ENCODE measurements at places on chromosomes 11 and 22.

DNA sequence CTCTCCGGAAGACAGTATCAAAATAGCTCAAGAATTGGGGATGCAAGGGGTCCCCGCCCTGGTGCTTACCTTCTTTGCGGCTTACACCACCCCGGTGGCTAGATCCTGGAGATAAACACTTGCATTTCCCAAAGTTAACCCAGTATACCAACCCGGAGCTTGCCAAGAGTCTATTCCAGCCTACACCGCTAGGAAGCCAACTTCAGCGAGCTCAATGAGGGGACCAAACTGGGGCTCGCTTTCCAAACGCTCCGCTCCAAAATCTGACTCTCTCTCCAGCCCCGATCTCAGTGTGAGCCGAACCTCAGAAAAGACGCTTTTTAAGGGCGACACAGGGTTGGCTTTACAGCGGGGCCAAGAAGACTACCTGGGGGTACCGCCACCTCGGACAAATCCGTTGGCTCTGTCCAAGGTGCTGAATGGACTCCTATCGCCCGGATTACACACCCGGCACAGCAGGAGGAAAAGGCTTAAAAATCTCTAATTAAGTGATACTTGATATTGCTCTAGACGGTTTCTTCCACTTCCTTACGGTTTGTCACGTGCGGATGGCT is 20.1 kb upstream of the BDNF start:
- DNase-seq, result no peak

DNA sequence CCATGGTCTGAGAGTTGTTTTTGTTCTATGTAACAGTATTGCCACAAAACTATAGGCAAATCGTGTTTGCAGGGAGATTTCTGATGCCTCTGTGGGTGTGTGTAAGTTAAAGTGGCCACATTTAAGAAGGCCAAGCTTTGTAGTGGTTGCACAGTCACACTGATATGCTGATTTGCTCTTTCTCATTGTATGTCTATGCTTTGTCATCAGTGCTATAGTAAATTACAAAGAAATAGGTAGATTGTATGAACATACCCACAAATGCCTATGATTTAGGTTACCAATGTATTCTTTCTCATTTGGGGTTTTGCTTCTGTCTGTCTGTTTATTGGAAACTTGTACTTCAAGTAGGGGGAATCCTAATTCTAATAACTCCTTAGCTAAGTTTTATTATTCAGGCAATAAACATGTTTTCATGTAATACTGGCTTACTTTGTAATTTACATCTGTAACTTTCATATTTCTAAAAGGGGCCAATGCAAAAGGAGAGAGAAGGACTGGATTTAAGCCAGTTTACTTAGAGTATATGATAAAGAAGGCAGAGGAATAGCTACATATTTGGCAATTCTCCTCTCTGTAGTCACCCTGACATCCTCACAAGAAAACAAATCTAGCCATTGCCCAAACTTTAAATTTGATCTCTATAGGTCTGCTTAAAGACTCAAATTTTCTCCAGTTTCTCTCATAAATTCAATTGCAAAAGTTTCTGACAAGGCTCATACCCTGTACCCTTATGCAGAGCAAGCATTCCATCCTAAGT is 2.0 kb downstream of the FIBIN start:
- DNase-seq, result no peak

DNA sequence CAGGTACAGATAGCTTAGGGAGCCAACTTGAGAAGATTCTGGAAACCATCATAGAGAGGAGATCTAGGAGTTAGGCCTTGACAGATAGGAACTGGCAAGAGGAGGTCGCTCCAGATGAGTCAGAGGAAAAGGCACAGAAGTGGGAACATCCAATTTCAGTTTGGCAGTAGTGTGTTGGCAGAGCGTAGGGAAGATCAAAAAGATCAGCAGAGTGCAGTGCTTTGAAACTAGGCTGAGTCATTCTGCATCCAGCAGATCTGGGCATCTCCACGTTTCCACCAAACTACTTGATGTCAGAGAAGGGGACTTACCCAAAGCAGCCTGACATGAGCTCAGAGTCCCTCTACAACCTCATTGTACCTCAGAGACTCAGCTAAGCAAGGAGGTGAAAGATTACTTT is 58.5 kb downstream of the GAB4 start:
- no peak for DNase-seq

DNA sequence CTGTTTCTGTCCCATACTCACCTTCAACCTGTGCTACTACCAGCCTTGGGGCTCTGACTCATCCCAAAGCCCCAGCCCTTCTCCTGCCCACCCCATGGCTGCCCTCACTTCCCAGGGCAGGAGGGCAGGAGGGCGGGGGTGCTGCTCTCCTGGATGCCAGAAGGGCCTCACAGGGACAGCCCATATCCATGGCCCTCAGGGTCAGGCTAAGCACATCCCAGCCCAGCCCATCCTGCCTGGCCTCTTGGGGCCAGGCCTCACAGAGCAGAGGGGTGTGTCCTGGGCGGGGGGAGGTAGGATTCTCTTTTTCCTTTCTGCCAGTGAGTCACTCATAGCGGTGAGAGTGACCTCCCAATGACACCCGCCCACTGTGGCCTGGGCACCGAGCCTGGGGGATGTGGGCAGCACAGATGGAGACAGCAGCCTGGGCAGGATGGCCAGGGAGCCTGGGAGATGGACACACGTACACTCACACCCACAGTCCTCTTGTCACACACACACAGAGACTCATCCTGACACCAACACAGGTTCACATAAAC is 2.4 kb downstream of the LTBP3 start:
- DNase-seq, result no peak

- no peak for DNase-seq
Observed at GRCh38 chr22:36016684-36017083, 11.9 kb downstream of the RBFOX2 start.

- DNase-seq, result peak; percentile 50
Observed at GRCh38 chr22:27801202-27801615, 347 bp downstream of the MN1 start.

DNA sequence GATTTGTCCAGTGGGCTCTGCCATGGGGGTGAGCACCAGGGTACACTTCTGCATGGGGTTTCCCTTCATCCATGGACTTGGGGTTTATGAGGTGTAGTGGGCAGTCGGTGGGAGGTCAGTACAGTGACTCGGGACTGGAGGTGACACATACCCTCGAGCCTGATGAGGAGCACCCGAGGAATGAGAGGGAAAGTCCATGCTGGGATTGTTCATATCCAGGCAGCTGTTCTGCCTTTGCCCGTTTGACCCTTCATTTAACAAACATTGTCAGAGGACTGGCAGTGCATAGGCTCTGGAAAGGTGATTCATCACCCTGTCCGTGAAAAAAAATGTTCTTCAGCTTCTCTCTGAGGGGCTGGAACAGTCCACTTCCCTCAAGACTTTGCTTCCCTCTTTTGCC is 2.7 kb downstream of the NAV2 start:
- DNase-seq, result no peak

DNA sequence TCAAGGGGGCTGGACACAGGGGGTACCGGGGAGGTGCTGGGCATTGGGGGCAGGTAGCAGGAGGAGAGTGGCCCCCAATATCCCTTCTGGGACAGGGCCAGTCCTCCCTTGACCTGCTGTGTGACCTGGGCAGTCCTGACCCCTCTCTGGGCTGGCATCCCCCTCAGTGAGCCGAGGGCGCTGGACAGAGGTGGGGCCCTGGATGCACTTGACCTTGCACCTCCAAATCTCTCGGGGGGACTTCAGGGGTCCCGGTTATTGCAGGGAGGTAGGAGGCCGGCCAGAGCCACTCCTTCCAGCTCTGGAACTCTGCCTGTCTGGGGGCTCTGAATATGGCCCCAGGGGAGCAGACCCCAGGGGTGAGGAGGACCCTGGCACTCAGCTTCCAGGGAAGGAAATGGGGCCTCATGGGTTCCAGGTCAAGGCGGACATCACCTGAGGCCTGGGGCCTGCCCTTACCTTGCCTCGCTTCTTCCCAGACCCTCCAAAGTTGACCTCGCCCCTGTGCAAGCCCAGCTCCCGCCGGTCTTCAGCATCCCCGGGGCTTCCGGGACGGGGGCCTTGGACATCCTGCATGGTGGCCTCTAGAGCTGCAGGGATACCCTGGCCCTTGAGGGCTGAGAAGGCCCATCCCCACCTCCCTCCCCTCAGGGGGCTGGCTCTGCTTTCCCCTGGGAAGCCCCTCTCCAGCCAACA is 21.7 kb downstream of the TRPM5 start:
- no peak for DNase-seq

DNA sequence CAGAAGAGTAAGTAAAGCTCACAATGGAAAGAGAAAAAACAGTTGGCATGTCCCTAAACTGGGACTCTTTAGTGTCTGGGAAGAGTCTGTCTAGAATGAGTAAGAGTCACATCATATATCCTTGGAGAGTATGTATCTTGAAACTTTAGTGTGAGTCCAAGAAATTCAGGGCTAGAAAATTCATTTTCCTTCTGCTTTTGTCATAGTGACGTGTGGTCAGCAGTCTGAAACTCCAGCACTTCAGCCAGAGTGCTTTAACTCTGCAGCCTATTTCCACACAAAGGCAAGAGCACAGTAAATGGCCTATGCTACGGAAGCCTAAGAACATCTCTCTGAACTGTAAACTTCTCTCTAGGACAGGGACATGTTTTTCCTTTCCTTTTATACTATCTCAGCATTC is 174.1 kb downstream of the FAM181B start:
- DNase-seq, result no peak

GRCh38 chr11:85825616-85826015 is 14.7 kb upstream of the SYTL2 start:
- DNase-seq, result no peak

DNA sequence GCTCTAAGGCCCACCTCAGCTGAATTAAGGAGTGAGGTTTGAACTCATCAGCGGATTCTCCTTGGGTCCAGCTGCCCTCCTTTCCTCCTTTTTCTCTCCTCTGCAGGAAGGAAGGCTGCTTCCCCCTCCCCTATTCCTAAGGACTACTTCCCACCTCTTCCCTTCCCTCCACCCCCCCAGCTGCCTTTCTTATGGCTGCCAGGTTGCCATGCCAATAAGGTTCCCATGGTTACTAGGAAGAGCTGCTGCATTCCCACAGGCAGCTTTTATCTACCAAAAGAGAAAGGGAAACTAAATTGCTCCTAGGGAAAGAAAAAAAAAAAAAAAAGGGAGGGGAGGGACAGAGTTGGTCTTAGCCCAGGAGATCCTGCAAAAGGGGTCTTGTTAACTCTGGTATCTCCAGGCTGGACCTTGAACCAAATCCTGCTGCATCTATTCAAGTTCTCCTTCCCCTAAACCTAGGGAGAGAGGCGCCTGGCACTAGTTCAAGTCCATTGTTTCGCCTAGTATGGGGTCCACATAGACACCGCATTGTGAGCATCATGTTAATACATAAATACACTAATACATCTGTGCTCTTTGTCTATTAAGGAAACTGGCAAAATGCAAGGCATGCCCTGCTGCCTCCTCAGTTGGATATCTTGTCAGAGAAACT is 21.2 kb upstream of the FEZ1 start:
- DNase-seq, result peak; percentile 95

GRCh38 chr11:123729602-123730001 is 11.9 kb downstream of the ZNF202 start:
- DNase-seq, result no peak

- DNase-seq, result peak; percentile 74
Observed at GRCh38 chr11:63489879-63490278, 1.1 kb downstream of the PLAAT5 start.

DNA sequence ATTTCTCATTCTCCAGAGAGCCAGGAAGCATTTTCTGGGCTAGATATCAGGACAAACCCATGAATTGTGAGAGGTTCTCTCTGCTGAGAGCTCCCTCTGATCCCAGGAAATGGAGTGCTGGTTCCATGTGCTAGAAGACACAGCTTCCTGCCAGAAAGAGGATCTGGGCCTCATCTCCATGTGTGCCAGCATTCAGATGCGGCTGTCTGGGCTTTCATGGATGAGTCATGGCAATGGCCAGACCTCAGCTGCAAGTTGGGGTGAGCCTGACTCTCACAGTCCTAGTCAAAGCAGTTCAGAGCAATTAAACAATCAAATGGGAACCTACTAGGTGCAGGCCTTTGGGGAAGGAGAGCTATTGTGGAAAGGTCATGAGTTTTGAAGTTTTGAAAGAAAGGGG is 82.3 kb upstream of the EED start:
- no peak for DNase-seq

- DNase-seq, result no peak
Observed at GRCh38 chr11:69801513-69802335, 17.5 kb downstream of the FGF3 start.

DNA sequence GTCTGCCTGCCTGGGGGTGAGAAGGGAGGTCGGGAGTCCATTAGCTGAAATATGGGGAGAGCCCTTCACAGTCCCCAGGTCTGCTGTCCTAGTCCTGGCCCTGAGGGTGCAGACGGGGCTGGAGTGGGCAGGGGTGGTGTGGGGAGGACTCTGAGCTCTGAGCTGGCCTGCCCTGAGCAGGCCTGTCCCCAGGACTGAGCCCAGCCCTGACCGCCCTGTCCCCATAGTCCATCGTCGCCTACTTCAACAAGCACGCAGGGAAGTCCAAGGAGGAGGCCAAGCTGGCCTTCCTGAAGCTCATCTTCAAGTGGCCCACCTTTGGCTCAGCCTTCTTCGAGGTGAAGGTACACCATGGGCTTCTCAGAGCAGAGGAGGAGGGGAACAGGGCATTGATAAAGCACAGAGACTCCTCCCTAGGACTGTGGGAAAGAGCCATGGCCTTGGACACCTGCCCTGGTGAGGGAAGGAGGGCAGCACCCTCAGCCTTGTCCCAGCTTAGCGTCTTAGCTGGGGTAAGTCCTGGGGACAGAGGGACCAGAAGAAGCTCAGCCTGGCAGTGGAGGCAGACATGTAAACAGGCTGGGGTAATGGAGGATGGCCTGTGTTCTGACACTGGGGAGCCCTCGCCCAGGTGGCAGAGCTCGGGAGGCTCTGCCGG is 83.7 kb downstream of the MYO7A start:
- DNase-seq, result no peak

DNA sequence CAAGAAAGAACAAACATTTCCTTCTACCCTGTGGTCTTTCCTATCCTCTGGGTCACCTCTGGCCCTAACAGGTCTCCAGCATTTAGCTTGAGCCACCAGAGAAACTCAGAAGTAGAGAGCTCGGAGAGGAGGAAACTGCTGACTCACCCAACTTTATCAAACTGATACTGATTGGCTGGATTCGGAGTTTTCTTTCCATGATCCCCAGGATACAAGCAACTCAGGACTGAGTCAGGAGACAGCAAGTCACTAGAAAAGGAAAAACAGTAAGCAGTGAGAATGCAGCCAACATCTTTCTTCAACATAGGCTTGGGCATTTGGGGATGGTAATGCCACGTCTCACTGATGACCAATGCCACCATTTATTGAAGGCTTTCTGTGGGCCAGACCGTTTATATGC is 32.7 kb downstream of the THOC5 start:
- DNase-seq, result no peak

Measured in HAP-1 (cell line).